ENCODE measurements at places on chromosomes 4 and X.

DNA sequence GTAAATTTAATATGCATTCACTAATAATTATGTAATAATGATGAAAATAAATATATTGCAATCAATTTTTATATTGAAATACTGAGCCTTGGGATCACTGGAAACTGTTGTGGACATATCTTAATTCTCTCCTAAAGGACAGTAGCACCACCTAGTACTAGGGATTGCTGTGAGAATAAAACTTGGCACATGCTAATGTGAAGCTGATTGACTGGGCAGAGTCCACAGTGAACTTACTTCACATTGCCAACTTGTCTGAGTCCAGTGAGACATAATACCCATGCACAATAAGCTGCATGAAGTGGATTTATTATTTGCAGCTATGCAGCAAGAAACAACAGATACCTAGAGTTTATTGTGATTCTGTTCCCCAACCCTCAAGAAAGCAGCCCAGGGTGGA, 131.1 kb downstream of the GABRG1 start:
- DNase-seq: no peak

GRCh38 chr4:13493793-13494192, 9.7 kb upstream of the RAB28 start:
- no peak for DNase-seq

DNA sequence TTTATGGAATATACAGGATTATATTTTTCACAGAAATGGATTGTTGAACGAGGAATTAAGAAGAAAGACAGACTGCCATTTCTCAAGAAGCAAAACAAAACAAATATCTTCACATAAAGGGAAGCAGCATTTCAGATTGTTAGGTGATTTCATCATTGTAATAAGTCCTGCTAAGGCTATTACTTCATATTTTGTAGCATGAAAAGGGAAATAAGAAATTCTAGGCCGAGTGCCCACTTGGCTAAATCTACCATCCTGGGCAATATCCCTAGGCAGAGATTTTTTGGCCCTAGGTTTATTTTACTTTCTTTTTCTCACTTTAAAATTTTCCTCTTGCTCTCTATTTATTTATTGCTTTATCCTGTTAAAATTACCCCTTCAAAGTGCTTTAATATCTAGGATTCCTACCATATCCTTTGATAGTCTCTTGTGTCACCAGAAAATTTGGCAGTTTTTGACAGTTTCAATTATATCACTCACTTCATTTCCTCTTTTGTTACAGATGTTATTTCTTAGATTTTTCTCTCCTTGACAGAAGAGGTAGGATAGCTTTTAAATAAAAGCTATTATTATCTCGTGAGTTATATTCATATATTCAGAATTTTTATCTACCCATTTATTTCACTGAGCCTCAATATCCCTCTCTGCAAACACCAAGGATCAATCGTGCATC, 142.3 kb downstream of the PDGFC start:
- DNase-seq: peak; percentile 8

- DNase-seq: no peak
Measured at GRCh38 chr4:116520886-116521285, 564.5 kb downstream of the TRAM1L1 start.

DNA sequence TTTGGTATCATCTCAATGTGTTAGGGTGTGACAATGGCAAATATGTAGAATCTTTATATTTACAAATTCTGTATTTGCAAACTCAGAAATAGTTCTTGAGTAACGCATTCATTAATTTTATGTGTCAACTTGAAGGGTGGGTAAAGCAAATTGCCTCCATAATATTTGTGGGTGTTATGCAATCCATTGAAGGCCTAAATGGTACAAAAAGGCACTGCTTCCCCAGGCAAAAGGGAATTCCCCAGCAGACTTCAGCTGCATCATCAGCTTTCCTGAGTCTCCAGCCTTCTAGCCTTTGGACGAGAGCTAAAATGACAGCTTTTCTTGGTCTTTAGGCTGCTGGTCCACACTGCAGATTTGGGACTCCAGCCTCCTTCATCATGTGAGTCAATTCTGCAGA, 292.2 kb upstream of the PCDH7 start:
- DNase-seq: no peak

DNA sequence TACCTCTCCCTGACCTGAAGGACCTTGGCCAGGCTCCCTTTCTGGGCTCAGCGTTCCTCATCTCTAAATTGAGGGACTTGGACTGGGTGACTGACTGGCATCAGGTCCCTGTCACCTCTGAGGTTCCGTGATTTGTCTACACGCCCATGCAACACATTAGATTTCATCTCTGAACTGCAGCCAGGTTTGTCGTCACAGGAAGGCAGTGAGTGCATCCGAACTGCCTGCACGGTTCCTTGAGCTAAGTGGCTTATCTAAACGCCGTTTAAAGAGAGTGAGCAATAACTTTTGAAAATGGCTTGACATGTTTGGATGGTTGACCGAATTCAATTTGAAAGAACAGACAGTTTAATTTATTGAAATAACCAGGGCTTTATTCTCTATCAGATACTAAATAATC, 70.1 kb downstream of the PCYT1B start:
- DNase-seq: no peak

DNA sequence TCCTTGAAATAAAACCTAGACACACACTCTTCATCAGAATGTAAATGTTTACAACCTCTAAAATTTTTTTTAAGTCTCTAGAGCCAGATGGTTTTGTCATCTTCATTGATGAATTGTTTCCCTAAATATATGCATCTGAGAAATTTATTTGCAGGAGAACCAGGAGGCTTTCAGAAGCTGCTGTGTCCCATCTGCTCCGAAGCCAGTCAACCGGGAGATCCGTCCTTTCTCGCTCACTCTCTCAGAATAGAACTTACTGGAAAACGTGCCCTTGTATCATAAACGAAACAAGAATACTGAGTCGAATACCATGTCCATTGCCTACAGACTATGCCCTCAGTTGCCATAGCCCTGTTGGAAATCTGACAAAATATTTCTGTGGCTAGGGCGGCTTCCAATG, 103.5 kb downstream of the SLC34A2 start:
- DNase-seq: no peak

GRCh38 chrX:153687121-153688039, at the start of gene SLC6A8:
Gene SLC6A8 (plus strand): TSS chrX:153687926. CDS start chrX:153688575, 649 bp downstream.
- DNase-seq: peak; percentile 71

DNA sequence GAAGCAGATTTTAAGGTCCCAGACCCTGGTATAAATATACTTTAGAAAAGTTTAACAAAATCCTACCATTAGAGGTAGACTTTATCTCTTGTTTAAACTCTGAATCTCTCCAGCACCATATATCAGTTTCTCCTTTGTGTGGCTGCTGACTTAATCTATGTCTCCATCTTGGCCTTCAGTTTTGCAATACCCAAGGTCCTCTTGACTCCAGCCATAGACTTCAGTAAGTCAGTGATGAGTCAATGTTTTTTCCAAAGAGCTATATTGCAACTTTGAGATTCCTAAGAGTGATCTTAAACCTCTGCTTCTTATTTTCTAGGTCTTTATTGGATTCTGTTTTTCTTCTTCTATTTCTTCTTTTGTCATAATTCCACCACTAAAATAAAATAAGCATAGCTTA, 50.8 kb upstream of the ADGRL3 start:
- DNase-seq: peak; percentile 3

- no peak for DNase-seq
Measured at GRCh38 chrX:69142788-69143469, 22.3 kb downstream of the PJA1 start.

GRCh38 chr4:109607976-109608375, 47.9 kb downstream of the MCUB start:
- no peak for DNase-seq

- no peak for DNase-seq
Measured at GRCh38 chr4:105137121-105137875, 9.4 kb upstream of the TET2 start.

Data from RWPE1 (cell line).